AG08395 (cell line): ENCODE measurements at places on chromosomes 13 and 19.

DNA sequence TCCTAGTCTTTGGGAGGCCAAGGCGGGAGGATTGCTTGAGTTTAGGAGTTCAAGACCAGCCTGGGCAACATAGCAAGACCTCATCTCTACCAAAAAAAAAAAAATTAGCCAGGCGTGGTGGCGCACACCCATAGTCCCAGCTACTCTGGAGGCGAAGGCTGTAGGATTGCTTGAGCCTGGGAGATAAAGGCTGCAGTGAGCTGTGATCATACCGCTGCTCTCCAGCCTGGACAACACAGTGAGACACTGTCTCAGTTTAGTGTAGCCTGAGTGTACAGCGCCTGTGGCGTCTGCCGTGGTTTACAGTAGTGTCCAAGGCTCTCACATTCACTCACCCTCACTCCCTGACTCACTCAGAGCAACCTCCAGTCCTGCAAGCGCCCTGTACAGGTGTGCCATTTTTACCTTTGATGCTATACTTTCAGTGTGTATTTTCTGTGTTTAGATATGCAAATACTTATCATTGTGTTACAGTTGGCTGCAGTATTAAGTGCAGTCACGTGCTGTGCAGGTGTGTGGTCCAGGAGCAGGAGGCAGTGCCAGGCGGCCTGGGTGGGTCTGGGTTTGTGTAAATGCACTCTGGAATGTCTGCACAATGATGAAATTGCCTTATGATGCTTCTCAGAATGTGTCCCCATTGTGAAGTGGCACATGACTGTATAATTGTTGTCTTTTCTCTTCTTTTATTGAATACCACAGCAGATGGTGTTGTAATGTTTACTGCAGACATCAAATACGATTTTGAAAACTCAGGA lies 36.1 kb upstream of the DCUN1D2 start:
- DNase-seq: no peak

DNA sequence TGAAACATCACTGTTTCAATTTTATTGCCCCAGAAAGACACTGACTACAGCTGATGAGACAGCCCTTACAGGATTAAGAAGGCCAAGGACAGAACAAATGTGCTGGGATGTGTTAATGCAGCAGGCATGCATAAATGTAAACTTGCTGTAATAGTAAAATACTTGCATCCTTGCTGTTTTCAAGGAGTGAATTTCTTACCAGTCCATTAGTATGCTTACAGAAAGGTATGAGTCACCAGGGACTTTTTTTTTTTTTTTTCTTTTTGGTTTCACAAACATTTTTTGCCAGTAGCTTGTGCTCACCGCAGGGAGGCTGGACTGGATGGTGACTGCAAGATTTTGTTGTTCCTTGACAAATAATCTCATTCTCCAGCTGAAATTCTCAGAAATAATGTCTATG lies 55.1 kb downstream of the GPR180 start:
- DNase-seq: peak; percentile 84

DNA sequence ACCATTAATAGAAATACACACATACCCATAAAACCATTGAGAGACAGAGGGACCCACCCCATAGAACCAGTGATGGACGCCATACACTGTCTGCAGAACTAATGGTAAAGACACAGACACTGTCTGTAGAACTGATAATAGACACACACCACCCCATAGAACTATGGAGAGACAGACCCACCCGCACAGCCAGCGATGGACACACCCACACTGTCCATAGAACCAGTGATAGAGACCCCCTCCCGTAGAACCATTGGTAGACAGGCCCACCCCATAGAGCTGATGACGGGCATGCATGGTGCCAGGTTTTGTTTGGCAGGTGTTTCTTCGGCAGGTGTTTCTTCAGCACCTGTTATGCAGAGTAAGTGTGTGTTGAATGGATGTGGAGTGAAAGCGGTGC lies 88.3 kb upstream of the TEX29 start:
- no peak for DNase-seq

DNA sequence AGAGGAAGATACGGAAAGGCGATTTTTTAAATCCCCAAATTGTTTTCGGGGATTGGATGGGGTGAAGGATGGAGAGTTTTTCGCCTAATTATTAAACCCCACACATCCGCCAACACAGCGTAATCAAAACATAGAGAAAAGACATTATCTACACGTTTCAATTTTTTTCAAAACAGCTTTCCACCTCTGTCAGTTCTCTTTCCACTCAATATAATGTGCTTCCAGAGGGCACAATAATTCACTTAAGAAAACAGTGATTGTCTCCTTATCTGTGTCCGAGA lies 435 bp upstream of the OBI1 start:
- DNase-seq: peak; percentile 6

DNA sequence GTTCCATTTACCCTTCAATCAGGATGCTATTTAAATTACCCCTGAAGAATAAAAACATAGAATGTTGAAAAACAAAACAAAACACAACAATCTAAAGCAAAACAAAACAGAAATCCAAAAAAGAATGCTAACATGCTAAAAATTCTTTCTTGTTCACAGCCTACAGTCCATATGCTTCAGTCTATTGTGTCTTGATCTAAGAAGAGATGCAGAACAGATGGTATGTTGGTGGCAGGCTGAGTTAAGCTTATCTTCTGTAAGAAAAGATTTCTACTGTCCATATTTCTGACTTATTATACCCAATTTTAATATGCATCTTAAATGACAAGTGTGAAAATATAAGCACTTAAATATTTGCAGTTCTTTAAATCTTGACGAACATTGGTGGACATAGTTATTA lies 356.1 kb upstream of the SLITRK1 start:
- no peak for DNase-seq

- DNase-seq: peak; percentile 62
Observed at GRCh38 chr19:11091703-11092153, 2.5 kb downstream of the LDLR start.

DNA sequence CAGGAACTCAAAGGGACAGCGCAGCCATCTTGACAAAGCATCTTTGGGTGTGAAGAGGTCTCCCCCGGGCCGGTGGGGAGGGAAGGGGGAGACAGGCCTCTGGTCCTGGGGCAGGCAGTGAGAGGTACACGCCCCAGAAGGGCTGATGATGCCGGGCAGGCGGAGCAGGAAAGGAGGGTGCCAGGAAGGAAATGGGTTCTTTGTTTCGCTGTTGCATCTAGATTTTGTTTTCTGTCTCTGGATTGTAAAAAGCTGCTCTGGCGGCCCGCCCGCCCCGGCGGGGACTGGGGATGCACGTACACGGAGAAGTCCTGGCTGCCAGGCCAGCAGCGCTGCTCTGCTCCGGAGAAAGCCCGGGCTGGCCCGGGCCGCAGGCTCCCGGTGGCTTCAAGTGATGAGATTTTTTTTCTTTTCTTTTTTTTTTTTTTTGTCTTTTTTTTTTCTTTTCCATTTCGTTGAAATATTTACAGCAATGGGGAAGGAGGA lies 13.2 kb upstream of the ASF1B start:
- DNase-seq: peak; percentile 66

DNA sequence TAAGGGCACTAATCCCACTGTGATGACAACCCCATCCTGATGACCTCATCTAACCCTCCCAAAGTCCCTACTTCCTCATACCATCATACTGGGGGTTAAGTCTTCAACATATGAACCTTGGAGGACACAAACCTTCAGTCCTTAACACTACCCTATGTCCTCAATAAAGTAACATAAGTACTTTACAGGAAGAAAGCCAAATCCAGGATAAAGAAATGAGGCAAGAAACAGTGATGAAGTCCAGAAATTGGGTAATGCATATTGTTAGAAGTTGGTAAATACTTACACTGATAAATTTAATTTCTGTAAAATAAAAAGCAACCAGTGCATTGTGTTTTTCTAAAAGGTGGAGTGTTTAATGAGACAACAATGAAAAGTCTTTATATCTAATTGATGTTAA lies 284.8 kb upstream of the SOX21 start:
- no peak for DNase-seq

- DNase-seq: no peak
Observed at GRCh38 chr13:100179276-100179675, 90.4 kb downstream of the PCCA start.

- DNase-seq: no peak
Observed at GRCh38 chr13:39451860-39452301, 151.1 kb downstream of the LHFPL6 start.

DNA sequence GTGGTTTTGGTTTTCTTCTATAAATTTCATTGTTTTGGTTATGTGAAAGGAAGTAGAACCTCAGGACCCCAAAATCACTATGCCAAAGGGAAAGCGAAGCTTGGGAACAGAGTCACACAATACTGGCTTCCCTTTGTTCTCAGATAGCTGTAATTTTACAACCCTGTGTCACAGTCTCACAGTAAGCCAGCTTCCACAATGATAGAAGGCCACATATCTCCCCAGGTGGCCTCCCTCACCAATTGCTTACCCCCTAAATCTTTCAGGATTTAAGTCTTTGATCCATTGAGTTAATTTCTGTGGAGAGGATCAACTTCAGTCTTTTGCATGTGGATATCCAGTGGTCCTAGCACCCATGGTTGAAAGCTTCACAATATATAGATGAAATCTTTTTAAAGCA lies 58.7 kb downstream of the SLC15A1 start:
- DNase-seq: no peak

DNA sequence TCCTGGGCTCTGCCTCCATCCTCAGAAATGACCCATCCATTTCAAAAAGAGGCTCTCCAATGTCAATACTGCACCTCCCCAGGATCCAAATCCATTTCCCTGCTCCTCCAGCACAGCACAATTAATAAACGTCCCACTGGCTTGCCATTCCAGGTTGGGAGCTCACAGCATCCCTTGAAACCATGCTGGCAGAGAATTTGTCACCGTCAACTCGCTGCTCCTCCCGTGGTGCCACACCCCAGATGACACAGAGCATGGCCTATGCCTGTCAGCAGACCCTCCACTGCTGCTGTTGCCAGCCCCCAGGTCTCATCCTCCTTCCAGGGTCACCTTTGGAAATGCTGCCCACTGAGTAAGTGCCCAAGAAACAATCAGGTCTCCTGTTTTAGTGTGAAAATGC lies 53.0 kb upstream of the UQCRFS1 start:
- DNase-seq: no peak
